AG10803 (cell line): ENCODE measurements at places on chromosomes 2 and 18.

DNA sequence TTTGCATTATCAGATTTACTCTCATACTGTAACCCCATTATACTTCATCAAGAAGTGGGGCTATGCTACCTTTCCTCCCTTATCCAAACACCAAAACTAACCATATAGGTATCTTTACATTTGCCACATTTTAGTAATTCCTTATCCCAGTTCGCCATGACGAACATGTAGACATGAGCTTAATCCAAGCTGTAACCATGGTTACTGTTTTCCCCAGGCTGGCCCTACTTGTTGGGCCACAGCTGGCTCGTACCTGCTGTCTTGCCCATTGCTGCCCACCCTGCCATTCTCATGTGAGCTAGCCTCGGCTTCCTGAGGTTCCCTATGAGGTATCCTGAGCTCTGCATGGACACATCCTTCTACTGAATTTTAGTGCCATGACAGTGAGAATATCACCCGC is 117.7 kb downstream of the PARD3B start:
- DNase-seq: no peak

- no peak for DNase-seq
These were observed 392.2 kb downstream of the STK39 start for GRCh38 chr2:167855211-167855610.

DNA sequence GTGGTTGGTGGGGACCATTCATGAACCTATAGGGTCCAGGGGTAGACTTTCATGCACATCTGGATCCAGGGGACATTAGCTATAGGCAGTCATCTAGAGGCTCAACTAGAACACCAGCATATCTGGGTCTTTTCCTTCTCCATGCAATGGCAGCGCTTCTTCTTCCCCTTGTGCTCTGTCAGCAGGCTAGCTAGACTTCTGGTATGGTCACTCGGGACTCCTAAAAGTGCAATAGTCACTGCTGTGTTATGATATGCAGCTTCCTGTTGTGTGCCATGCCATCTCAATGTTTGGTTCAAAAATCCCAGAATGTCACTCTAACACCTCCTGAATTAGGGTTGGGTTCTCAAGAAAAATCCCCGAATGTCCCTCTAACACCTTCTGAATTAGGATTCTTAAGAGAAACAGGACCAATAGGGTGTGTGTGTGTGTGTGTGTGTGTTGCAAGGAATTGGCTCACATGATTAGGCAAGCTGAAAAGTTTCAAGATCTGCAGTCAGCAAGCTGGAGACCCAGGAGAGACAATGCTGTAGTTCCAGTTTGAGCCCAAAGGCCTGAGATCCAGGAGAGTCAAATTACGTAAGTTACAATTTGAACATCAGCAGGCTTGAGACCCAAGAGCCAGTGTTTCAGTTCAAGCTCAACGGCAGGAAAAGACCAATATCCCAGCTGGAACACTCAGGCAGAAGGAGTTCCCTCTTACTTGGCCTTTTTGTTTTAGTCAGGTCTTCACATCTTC is 97.1 kb upstream of the LTBP1 start:
- DNase-seq: no peak

- DNase-seq: no peak
These were observed 340.4 kb upstream of the MMADHC start for GRCh38 chr2:149928011-149928410.

DNA sequence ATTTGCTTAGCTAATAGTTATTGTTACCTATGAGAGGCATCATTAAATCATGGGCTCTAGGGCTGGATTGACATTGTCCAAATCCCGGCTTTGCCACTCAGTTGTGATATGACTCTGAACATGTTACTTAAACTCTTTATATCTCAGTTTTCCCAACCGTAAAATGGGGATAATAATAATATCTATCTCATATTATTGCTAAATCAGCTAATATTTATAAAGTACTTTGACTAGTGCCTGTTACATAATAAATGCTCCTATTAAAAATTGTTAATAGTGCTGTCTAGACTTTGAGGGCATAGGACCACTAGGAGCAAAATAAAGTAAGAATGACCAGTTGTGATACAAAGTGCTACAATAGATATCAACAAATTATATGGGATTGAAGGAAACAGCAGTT is 376.3 kb upstream of the FIGN start:
- DNase-seq: no peak

DNA sequence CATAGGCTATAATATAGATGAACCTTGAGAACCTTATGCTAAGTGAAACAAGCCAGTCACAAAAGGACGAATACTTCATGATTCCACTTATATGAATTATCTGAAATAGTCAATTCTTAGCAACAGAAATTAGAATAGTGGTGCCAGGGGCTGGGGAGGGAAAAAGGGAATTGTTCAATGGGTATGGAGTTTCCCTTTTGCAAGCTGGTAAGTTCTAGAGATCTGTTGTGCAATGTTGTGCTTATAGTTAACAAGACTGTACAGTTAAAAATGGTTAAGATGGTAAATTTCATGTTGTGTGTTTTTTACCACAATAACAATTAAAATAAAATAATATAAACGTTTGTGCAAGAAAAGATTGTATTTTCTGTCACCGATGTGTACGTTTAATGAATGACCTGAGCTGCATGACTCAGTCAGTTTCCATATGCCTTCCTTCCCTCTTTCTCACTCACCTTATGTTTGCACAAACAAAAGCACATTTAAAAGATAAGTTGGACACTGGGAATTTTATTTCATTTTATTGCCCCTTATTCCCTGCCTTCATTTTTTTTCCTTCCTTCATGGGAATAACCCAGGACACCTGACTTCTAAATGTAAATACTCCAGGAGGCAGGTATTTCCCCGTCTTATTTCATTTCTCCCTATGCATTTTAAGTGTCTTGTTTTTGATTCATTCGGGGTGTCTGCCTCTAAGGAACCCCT is 143.7 kb upstream of the TTC39C start:
- DNase-seq: no peak

DNA sequence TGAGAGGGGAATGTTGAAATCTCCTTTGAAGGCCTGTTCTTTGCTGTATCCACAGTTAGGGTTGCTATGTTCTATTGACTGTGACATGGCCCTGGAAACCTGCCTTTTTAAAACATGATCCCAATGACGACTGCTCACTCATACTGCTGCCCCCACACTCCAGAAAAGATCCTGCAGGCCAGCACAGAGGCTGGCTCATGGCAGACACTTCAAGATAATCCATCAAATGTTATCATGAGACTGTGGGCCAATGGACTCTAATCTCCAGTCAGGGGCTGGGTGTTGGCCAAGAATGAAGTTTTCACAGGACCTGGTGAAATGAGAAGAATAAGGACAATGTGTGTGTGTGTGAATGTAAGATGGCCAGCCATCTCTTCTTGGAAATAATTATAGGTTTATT is 59.0 kb upstream of the THOC1 start:
- DNase-seq: no peak

GRCh38 chr2:6730003-6730402 is 135.7 kb downstream of the CMPK2 start:
- DNase-seq: no peak

GRCh38 chr2:124319577-124319976 is 294.5 kb downstream of the CNTNAP5 start:
- DNase-seq: no peak

GRCh38 chr2:232815569-232815968 is 39.2 kb upstream of the KCNJ13 start:
- DNase-seq: no peak

DNA sequence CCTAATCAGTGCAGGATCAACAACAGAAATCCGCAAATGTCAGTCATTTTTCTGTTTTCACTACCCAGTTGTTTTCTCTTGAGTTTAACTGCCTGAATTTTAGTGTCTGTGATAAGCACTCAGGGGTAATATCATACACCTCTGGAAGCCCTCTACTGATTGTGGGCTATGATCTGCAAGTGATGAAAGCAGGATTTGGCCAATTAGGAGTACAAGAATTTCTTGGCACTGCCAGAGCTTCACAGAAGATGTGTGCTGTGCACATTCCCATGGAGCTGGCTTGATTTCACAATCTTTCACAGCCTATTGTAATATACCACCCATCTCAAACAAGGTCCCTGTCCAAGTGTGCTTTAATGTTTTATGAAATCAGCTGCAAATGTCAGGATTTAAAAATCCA is 27.3 kb upstream of the TDRD15 start:
- DNase-seq: no peak

DNA sequence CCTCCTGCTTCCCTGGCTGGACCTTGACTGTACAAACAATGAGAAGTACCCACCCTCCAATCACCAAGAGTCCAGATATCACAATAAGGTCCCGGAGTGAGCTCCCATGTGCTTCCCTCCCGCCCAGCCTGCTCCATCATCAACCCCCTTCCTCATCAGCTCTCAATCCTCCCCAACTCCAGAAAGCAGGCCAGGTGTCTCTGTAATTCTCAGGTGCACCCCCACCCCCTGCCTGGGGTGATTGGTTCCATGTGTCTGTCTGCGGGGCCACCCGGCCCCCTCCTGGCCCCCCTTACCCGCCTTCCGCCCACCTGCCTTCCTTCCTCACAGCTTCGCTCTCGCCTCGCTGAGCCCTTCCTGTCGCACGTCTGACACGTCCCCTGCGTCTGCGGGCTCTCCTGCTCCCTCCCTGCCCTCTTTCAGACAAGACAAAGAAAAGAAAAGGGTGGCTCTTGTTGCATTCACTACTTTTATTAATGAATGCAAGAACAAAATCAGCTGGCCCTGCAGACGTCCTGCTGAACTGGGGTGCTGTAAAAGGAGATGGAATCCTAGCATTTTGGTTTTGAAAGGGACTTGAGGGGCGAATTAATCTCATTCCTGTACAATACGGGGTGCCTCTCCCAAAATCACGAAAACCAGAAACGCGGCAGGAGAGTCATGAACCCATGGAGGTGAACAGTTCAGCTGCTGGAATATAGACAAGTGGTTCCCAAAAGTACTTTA is 26.5 kb upstream of the IGFBP2 start:
- no peak for DNase-seq

DNA sequence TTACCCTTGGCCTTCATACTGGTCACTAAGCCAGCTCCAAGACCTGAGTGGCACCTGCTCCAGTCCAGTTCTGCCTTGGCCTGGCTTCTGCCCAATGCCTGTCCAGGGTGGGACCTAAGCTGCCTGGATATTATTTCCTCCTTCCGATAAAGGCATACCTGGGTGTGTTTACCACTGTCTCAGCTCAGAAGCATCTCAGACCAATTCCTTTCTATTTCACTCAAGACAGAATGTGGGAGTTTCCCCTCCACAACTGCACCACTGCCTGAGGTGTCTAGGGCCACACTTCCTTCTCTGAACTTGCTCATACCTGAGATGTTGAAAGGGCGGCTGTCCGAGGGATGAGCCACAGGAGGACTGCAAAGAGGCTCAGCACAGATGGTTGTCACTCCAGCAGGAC is 18.4 kb upstream of the CAB39 start:
- DNase-seq: no peak

DNA sequence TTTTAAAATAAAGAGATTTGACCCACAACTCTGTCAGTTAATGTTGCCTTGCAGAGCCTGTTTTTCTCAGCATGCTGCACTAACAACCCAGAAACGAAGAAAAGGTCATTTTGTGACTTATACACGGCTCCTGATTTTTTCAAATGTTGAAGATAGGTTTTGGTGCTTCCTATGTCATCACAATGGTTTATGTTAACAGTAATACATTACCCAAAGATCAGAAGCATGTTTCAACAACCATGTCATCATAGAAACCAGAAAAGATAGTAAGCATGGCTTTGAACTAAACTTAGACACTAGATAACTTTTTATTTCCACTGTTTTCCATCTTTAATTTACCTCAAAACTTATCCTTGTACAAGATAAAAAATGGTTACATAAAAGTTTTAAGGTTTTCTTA is 10.1 kb downstream of the BAZ2B start:
- DNase-seq: no peak

- DNase-seq: peak; percentile 52
These were observed 779 bp downstream of the PTPRN start for GRCh38 chr2:219308142-219309101.

DNA sequence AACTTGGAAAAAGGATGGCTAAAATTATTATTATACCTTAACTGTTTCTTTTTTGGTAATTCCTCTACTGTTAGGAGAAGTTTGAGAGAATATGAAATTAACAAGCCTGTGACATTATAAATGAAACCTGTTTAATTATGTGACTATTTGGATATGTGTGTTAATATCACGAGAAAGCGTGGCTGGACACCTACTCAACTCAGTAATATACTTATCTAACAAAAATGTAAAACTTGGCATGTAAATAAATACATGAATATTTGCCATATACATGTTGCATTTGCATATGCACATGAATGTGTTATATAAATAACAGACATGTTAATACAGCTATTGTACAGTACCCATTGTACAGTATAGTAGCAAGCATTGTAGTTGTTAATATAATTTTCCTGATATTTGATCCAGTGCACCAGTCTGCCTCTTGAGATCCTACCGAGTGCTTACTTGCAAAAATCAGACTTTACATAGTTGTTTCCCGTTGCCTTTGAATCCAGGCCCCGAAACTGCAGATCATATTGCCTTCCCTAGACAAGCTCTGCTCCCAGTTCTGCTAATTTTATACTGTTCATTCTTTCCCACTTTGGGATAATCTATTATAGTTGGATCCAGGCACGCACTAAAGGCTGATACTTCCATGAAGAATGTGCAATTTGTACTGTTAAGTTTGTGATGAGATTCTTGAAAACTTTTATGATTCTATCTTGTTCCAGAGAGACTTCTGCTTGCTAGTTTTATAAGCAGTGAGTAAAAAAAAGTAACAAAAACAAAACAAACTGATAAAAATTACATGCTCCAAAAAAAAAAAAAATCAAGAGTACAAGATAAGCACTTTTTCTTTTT is 395.6 kb downstream of the ARHGAP15 start:
- DNase-seq: peak; percentile 73

- DNase-seq: no peak
These were observed 134.9 kb upstream of the OTOS start for GRCh38 chr2:240275386-240275785.

DNA sequence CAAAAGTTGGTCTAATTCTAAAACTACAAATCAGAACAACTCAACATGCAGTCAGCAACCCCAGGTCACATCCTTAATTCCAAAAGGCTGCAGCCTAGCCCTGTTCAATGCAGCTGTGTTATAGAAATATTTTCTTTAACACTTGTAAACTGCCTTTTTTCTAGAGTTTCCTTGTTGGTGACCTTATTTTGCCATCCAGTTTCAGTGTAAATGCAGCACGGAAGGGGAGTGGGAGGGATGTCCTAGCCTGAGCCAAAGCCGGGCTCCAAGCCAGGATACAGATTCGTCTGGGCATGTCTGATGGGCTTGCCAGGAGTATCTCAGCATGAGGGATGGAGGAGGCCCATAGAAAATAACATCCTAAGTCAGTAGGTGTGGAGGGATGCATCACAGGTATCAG is 17.7 kb upstream of the SP3 start:
- DNase-seq: peak; percentile 39
